ENCODE measurements at places on chromosomes 11 and 22. TPM values are rescaled to one million over a fixed set of nuclear protein-coding genes. Genes with fewer than 3 reads are reported as not detected.

The TRIOBP gene
- polyA plus RNA-seq = 24.8 TPM

GRCh38 chr11:35163702-35164496 lies 24.9 kb downstream of the CD44 start:
- peaks cover 18% of the 10 kb centered on the region for H3K36me3 ChIP-seq
- H3K4me3 ChIP-seq = no peak overlapping the region
- H3K27me3 ChIP-seq = no peaks in the 10 kb centered on the region
- H3K27ac ChIP-seq = peak overlapping the region; percentile 87
- peaks cover 100% of the 10 kb centered on the region for H3K4me1 ChIP-seq
- DNase-seq = no peak

GRCh38 chr11:79480864-79481263 lies 40.0 kb upstream of the TENM4 start:
- H3K36me3 ChIP-seq = no peaks in the 10 kb centered on the region
- no peak overlapping the region for H3K27ac ChIP-seq
- no peaks in the 10 kb centered on the region for H3K4me1 ChIP-seq
- H3K27me3 ChIP-seq = no peaks in the 10 kb centered on the region
- DNase-seq = no peak

DNA sequence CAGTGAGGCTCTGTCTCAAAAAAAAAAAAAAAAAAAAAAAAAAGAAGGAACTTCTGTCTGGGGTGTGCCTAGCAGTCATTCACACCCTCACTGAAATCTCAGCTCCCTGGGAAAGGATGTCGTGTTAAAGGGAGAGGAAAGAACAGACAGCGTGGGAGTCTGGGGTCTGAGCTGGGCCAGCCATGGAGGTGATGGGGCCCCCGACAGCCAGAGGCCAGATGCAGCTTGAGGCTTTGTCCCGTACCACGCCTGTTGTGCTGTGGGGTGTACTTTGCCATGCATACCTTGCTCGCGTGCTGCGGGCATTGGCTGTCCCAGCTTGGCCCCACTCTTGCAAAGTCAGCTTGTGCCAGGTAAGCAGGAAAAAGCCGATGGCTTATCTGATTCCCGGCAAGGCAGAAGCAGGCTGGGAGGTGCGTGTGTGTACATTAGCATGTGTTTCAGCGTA lies 4.6 kb downstream of the SYT12 start:
- peaks cover 48% of the 10 kb centered on the region for H3K27me3 ChIP-seq
- H3K27ac ChIP-seq = no peak overlapping the region
- H3K4me1 ChIP-seq = peaks cover 46% of the 10 kb centered on the region
- DNase-seq = no peak

- H3K4me3 ChIP-seq = no peak overlapping the region
- no peak overlapping the region for H3K27ac ChIP-seq
- H3K36me3 ChIP-seq = no peaks in the 10 kb centered on the region
- DNase-seq = no peak
- H3K27me3 ChIP-seq = no peaks in the 10 kb centered on the region
Measured at GRCh38 chr11:73965764-73966121, 14.9 kb downstream of the DNAJB13 start.

DNA sequence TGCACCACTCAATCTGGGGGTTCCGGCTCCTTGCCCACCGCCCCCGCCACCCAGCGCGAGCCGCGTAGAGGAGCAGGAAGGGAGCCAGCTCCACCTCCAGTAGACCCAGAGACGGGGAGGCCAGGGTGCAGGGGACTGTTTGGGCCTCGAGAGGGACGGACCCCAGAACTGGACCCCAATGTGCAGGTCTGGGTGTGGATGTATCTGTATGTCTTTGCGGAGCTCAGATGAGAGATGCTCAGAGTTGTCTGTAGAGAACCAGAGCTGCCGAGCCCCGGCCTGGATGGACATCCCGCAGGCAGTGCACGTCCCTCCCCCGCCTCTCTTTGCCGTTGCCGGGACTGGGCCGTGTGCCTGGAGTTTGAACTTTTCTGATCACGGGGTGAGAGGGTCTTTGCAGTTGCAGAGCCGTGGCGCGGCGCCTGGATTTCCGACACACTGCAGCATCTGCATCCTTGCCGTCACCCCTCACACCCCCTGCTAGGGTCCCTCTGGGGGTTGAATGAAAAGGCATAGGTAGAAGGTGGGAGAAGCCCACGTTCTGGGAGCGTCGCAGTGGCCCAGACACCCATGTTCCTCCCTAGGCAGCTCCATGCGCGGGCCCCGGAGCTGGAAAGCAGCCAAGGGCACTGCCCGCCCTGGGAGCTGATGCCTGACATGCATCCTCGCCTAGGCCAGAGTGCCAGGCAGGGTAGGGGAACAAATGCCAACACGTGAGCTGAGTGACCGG lies 105.2 kb downstream of the KCNQ1 start:
- no peak overlapping the region for H3K27ac ChIP-seq
- no peaks in the 10 kb centered on the region for H3K36me3 ChIP-seq
- H3K4me3 ChIP-seq = no peak overlapping the region
- H3K4me1 ChIP-seq = no peaks in the 10 kb centered on the region
- no peak for DNase-seq
